Endodermal cell (in vitro differentiated cells): ENCODE measurements at places on chromosomes 3 and 15. TPM values are rescaled to one million over a fixed set of nuclear protein-coding genes. Genes with fewer than 3 reads are reported as not detected.

DNA sequence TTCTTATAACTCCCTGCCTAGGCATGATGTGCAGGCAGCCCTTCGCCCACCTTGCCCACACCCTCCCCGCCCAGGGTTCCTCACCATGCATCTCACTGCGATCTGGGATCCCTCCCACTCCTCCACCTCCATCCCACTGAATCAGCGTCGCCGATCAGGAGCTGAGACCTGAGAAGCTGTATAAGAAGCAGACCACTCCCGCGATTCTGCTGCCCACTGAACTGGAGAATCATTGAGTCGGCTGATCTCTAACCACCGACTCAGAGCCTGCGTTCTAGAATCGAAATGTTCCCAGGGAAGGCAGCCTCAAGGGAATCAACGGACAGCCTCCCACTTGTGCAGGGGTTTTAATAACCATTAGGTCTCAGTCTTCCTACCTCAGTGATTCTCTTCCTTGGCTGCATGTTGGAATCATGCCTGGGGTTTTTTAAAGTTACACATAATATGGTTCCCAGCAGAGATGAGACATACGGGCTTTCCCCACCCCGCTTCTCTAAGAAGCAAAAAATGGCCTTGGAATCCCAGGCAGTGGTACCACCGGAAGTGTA, 60.2 kb downstream of the TMEM44 start:
- no peaks in the 10 kb centered on the region for H3K36me3 ChIP-seq
- DNase-seq = no peak
- no peak overlapping the region for H3K4me3 ChIP-seq
- peaks cover 13% of the 10 kb centered on the region for H3K4me1 ChIP-seq

GRCh38 chr3:134371542-134372324, 2.5 kb downstream of the AMOTL2 start:
- H3K4me3 ChIP-seq = peak overlapping the region; percentile 88
- H3K36me3 ChIP-seq = peaks cover 50% of the 10 kb centered on the region
- H3K27me3 ChIP-seq = no peaks in the 10 kb centered on the region
- H3K4me1 ChIP-seq = peaks cover 49% of the 10 kb centered on the region
- peak overlapping the region; percentile 16 for H3K27ac ChIP-seq
- DNase-seq = peak; percentile 65

DNA sequence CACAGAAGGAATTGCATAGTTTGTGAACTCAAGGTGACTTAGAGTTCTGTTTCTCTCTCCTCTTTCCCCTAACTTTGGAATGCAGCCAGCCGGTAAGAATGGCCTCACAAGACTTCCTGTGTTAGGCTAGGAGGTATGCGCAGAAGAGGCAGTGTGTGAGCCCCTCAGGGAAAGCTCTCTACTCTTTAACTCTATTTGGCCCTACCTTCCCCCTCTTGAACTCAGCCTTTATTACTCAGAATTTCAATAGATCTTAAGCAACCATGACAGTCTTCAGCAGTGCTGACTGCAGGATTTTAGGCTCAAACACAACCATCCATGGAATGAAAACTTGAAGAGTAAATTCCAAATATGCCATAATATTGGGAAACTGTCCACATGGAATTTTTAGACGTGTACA, 209.5 kb downstream of the DTWD1 start:
- no peaks in the 10 kb centered on the region for H3K4me1 ChIP-seq
- no peak overlapping the region for H3K4me3 ChIP-seq
- no peaks in the 10 kb centered on the region for H3K36me3 ChIP-seq
- no peaks in the 10 kb centered on the region for H3K27me3 ChIP-seq

DNA sequence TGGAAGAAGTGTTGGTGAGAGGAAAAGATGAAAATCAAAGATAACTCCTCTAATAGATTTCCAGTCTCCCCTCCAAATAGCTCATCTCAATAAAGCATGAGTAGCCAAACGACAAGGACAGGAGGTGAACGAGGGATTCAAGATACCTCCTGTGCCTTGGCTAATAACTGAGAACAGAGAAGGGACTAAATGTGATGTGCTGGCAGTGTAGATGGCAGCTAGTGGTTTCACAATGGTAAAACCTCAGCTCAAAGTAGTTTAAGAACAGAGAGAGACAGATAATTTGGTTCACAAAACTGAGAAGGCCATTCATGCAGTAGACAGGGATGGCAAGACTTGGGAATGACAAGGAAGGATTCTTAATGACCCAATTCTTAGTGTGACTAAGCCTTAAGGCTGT, 292.6 kb downstream of the EFHB start:
- DNase-seq = no peak
- no peak overlapping the region for H3K27ac ChIP-seq
- no peaks in the 10 kb centered on the region for H3K36me3 ChIP-seq
- no peak overlapping the region for H3K4me3 ChIP-seq
- H3K4me1 ChIP-seq = no peaks in the 10 kb centered on the region
- no peaks in the 10 kb centered on the region for H3K27me3 ChIP-seq

DNA sequence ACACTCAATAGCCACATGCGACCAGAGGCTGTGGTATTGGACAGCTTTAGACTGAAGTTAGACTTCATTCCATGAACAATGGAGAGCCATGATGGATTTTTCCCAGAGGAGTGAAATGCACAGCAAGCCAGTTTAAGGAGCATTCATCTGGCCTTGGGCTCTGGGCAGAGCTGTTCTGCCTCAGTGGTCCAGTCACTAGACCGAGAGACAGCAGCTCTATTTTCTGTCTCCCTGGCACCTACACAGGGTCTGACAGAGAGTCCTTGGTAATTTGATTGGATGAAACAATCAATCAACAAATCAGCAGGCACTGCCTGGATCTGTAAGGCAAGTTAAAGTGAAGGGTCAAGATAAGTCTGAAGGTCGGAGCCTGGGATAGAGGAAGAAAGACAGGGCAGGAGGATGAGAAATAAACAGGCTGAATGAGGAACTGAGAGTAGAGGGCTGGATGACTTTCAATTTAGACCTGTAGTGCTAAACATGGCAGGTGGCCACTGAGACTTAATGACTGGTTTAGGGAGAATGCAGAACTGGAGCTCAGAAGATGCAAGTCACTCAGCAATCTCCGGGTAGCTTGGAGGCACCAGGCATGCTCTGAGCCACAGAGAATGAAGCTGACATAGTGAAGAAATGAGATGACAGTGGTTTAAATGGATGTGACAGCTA, 98.5 kb upstream of the SLC25A36 start:
- no peaks in the 10 kb centered on the region for H3K4me1 ChIP-seq
- H3K27ac ChIP-seq = peak overlapping the region; percentile 8
- no peak overlapping the region for H3K4me3 ChIP-seq
- H3K36me3 ChIP-seq = no peaks in the 10 kb centered on the region
- DNase-seq = no peak

GRCh38 chr3:196650740-196651311, 11.3 kb downstream of the NRROS start:
- no peaks in the 10 kb centered on the region for H3K4me1 ChIP-seq
- no peak overlapping the region for H3K4me3 ChIP-seq
- no peak overlapping the region for H3K27ac ChIP-seq
- H3K36me3 ChIP-seq = no peaks in the 10 kb centered on the region

Gene LRTM1
- total RNA-seq = not detected in 3 replicates
